Kidney capillary endothelial cell (primary cell): ENCODE measurements at places on chromosomes 16 and 17.

DNA sequence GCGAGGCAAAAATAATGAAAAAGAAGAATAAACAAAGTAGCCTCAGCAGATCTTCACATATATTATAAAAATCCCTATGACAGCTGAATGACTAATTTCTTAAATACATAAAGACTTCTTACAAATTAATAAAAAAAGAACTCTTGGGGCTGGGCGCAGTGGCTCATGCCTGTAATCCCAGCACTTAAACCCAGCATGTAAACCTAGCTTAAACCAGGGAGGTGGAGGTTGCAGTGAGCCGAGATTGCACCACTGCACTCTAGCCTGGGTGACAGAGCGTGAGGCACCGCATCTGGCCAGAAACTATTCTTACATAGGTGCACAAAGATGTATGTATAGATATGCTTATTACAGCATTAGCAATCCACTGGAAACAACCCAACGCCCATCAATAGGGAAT, 27.7 kb downstream of the C17orf100 start:
- no peak for DNase-seq

- DNase-seq: no peak
These were observed 306.0 kb downstream of the FOXL1 start for GRCh38 chr16:86884390-86884650.

DNA sequence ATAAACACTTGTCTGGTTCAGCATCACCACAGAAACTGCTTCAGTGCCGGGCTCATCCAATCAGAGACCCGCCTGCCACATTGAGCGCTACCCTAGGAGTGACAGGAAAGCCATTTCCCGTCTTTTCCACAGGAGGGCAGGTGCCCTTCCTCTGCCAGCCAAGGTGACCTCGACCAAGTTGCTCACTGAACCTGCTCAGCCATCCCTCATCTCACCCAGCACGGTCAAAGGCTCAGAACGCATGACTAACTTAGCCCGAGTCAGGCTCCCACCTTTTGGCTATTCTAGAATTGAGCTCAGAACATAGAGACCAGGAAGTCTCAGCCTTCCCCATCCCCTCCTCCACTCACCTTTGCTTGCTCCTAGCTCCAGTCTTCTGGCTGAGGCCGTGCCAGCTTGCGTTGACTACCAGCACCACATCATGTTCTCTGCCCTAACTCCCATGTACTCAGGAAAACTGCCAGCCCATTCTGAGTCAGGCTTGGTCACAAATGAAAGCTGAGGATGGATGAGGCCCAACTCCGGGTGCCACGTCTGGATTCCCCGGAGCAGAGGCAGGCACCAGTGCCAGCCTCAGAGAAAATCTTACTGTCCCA, 15.6 kb downstream of the MRPS23 start:
- DNase-seq: no peak

- DNase-seq: no peak
These were observed 75.2 kb downstream of the TANC2 start for GRCh38 chr17:63041251-63041650.

DNA sequence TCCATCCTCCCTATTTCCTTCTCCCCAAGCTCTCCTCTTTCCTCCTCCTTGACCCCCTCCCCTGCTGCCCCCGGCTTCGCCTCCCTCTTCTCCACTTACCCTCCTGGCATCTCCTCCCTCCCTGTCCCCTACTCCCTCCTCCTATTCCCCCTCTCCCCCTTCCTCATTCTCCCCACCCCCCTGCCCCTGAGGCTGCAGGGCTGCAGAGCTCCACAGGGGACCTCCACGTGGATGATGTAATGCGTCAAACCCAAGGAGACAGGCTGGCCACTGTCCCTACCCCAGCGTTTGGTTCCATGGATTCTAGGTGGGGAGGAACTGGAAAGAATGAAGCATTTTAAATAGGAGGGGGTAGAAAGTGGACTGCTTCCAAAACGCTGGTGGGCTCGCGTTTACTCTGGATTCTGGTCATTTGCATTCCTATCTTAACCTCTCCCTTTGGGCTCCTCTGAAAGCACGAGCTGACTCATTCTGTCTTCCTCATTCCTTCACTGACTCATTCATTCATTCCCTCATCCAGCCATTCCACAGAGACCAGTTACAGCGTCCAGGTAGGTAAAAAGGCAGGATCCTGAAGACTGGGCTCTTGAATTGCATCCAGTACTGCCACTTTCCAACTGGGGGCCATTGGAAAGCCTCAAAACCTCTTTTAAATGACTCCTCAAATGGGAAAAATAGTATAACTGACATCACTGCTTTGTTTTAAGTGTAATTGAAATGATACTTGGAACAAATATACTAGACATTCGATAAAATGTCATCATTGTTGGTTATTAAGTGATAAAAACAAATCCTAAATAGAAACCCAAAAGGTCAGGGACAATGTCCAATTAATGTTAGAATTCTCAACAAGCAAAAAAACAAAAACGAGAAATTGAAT, 943 bp upstream of the COTL1 start:
- no peak for DNase-seq

GRCh38 chr17:27180322-27180721, 113.6 kb upstream of the WSB1 start:
- DNase-seq: no peak

DNA sequence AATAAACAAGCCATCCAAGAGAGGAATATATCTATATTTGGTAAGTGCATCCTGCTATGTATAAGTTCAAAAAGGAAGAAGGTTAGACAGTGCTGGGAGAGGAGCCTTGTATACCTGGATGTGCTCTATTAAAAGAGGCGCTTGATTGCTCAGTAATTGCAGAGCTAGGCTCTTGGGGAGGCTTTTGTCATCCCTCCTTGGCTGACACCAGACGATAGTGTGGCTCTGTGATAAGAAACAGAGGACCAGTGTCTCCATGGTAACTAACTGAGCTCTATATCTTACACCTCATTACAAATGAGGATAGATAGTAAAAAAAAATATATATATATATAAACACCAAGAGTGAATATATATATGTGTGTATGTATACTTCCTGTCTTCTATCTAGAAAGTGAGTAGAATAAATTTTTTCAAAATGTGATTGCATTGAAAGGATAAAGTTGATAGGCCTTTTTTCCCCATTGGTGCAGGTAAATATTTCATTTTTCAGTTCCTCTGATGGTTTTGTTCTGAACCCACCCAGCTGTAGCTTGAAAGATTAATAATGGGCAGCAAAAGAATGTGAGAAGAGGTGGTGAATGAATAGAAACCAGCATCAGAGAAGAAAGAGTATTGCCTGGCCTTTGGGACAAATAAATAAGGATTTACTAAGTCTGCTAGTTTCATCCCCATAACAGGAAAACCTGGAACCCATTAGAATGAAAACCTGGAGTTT, 303.7 kb downstream of the ZFHX3 start:
- no peak for DNase-seq

DNA sequence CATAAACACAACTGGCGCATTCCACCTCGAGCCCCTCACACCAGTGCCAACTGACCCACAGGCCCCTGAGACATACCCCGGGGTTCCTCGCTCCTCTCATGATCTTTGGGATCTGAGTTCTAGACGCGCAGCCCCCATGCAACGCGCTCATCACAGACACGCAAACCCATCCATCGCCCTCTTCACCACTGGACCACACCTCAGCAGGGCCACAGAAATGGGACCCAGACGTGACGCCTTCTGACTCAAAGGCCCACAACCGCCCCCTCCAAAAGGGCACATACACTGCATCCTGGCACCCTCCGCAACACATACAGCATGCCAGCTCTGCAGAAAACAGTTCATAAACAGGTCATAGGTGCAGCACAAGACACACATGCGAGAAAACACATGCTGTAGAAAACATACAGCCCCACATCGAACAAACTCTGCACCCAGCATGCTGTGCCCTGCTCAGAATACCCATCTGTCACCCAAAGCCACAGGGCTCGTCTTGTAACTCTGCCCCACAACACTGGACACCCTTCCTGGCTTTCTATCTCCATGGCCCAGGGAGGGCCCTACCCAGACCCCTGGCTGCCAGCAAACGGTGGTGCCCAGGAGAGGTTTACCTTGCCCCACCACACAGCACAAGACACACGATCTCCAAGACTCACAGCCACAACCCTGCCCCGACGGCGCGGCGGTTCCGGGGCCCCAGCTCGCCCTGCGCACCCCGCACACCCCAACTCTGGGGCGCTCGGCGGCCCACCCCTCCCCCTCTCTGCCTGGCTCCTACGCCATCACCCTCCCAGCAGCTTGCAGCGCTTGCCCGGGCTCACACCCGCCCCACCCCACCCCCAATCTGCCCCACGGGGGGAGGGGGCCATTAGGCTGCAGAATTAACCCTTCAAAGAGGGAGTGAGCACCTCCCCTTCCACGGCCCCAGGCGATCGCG, 887 bp downstream of the ZBTB4 start:
- DNase-seq: no peak

DNA sequence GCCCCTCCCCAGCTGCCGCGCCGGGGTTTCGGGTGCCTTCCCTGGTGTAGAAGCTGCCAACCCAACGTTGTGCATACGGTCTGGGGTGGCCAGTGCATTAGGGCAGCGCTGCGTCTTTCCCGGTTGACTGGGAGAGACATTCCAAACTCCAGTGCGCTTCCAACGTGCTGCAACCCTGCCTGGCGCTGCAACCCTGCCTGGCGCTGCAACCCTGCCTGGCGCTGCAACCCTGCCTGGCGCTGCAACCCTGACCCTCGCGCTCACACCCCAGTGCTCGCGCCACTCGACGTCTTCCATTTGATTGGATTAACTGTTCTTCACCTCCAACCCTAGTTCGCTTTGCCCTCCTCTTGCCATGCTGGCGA, 488 bp upstream of the HAP1 start:
- no peak for DNase-seq

DNA sequence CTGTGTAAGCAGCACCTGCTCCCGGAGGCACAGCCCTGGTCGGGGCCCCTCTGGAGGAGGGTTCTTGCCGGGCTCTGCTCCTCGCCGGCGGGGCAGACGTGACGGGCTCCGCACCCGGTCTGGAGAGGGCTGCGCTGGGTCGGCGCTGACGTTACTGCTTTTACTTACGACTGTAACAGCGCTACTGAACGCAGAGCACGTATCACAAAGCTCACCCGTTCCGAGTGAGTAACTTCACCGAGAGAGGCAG, 1.3 kb upstream of the RAB40C start:
- DNase-seq: peak; percentile 51

- DNase-seq: no peak
These were observed 5.1 kb upstream of the PERCC1 start for GRCh38 chr16:1425616-1426370.

- DNase-seq: no peak
These were observed 1.1 kb upstream of the SLC16A5 start for GRCh38 chr17:75086496-75087181.

GRCh38 chr17:59107306-59107670, 608 bp upstream of the TRIM37 start:
- DNase-seq: peak; percentile 9

- DNase-seq: peak; percentile 90
These were observed 10.2 kb upstream of the CENPT start for GRCh38 chr16:67857547-67858233.

- DNase-seq: no peak
These were observed 1.3 kb downstream of the NKD1 start for GRCh38 chr16:50549561-50549915.

GRCh38 chr16:1920727-1921171, 2.5 kb upstream of the HS3ST6 start:
- no peak for DNase-seq

- DNase-seq: no peak
These were observed 10.7 kb downstream of the METTL9 start for GRCh38 chr16:21610006-21610544.

- DNase-seq: no peak
These were observed 29.0 kb downstream of the SPAG9 start for GRCh38 chr17:51091635-51092034.

DNA sequence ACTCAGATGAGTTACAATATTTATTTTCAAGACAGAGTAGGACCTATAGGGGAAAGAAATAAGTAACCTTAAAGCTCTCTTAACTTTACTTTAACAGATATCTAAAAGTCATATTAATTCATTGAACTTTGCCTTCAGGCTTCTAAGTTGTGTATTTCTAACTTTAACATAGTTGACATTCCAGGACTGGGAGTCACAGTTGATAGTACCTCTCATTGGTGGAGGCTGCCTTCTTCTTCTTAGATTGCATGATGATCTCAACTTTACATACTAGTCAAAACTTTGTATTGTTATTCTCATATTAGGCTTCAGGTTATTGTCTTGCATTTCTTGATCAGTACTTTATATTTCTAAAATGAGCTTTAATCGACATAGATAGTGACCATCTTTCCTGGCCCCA, 350.1 kb upstream of the KIF2B start:
- no peak for DNase-seq

GRCh38 chr16:50046853-50047252, 18.9 kb upstream of the HEATR3 start:
- no peak for DNase-seq

- DNase-seq: no peak
These were observed 52.7 kb downstream of the VMP1 start for GRCh38 chr17:59760160-59760559.

GRCh38 chr17:7854851-7855659, at the start of gene TMEM88:
TMEM88 (plus strand) TSS chr17:7855066; CDS start chr17:7855075, 9 bp downstream.
- DNase-seq: peak; percentile 42

- DNase-seq: no peak
These were observed 40.8 kb downstream of the MRTFB start for GRCh38 chr16:14111713-14112538.

DNA sequence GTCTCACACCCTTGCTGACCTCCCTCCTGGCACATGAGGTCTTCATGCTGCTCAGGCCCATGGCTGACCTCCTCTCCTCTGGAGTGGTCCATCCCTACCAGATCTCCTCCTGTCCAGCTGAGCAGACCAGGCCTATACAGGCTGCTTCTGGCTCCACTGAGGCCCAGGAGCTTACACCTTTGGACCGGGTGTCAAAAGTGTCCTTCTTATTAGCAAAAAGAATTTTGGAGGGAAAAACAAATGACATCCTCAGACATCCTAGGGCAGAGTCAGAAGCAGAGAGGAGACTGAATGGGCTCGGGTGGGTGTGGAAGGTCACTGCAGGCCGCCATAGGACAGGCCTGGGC, 38.1 kb downstream of the WSB1 start:
- DNase-seq: no peak

DNA sequence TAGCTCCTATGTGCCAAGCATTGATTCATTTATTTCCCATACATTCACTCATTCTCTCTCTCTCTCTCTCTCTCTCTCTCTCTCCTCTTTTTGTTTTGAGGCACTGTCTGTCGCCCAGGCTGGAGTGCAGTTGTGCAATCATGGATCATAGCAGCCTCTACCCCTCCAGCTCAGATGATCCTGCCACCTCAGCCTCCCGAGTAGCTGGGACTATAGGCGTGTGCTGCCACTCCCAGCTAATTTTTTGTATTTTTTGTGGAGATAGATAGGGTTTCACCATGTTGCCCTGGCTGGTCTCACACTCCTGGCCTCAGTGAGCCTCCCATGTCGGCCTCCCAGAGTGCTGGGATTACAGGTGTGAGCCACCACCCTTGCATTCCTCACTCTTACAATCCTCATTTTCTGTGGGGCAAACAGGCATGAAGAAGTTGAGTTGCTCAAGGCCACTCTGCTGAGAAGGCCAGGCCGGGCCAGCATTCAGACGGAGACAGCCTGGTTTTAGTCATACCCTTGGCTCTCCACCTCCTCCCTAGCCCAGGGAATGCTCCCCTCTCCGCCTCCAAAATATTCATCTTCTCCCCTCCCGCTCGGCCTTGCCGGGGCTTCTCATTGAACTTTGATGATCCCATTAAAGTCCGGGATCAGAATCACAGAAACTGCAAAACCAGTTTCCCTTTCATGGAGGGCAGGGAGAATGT, 765 bp upstream of the PRM2 start:
- DNase-seq: no peak

GRCh38 chr17:82371333-82372248, at the start of gene UTS2R:
UTS2R (plus strand) TSS chr17:82371765; CDS start chr17:82374325, 2,560 bp downstream.
- no peak for DNase-seq

- no peak for DNase-seq
These were observed 757.0 kb downstream of the CDH11 start for GRCh38 chr16:64364894-64365293.

- DNase-seq: no peak
These were observed 144.7 kb upstream of the IRX3 start for GRCh38 chr16:54431041-54431996.
